Activated naive CD8-positive, alpha-beta T cell treated with anti-CD3 and anti-CD28 coated beads for 36 hours (primary cell): ENCODE measurements at places on chromosomes 7 and 10.

DNA sequence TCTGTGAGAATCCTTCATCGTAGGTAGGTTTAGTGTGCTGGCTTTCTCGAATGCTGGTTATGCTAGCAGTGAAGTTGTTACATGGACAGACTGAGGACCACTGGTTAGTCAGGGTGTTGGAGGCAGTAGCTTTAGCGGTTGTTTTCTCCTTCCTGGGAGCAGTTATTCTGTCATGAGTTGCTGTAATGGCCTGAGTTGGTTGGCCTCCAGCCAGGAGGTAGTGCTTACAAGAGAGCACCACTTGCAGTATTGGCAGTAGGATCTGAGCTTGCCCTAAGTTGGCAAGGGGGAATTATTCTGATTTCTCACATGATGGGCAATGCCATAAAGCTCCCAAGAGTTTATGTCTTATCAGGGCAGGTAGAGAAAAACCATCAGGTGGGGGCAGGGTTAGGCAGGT lies 58.0 kb downstream of the IPMK start:
- DNase-seq = no peak

- no peak for DNase-seq
These were observed 20.3 kb downstream of the CFAP46 start for GRCh38 chr10:132921818-132922807.

GRCh38 chr10:44316922-44317215 lies 68.0 kb downstream of the CXCL12 start:
- no peak for DNase-seq

DNA sequence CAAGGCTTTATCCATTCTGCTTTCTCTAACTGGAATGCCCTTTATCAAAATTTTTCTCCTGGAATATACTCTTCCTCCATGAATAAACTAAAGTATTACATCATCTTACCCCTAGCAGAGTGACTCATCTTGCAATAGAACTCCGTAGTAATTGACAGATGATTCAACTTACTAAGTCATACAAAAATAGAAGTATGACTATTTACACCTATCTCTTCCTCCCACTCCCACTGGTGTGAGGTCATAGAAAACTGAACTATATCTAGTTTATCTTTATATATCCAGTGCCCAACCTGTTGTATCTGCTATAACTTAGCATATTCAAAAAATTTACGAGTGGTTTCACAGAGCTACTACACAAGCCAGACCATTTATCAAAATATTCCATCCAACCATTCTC lies 26.1 kb downstream of the ABCB1 start:
- DNase-seq = no peak

DNA sequence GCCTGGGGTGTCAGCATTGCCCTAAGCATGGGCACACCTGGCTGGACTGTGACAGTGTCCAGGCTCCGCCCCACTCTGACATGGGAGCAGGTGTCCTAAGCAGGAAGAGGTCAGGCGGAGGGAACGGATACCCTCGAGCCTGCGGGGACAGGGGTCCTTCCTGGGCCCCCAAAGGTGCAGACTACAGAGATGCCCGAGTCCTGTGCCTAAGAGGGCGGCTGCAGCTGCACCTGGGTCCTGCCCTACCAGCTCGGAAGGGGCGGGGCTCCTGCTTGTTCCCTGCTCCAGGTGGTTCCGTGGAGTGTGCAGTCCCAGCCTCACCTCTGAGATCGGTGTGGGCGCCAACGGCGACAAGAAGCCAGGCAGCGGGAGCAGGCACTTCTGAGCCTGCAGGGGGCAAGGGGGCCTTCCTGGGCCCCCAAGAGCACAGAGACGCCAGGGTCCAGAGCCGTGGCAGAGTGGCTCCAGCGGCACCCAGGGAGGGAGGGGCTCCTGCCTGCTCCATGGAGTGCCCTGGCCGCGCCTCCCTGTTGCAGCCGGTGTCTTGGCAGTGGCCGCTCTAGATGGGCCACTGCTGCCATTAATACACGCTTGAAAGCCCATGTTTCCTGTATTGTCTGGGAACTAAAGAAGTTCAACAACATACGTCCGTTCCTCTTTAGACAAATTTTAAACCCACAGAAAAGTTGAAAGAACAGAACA lies 64.5 kb upstream of the CACNA2D1 start:
- no peak for DNase-seq

DNA sequence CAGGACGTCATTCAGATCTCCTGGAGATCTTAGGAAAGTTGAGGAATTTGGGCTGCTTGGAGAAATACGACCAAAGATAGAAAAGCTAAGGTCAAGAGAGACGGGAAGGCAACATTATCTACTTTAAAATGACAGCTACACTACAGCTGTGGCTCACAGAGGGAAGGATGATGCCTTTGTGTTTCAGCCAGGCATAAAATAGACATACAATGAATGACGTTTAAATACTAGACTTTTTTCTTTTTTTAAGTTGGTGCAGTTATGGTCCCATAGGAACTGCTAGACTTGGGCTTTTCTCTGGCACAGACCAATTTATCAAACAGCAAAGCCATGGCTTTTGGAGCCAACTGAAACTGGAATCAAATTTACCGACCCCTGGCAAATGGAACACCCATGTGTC lies 164.8 kb downstream of the MAGI2 start:
- DNase-seq = no peak

- no peak for DNase-seq
These were observed 546.0 kb upstream of the FZD8 start for GRCh38 chr10:36188080-36188453.

DNA sequence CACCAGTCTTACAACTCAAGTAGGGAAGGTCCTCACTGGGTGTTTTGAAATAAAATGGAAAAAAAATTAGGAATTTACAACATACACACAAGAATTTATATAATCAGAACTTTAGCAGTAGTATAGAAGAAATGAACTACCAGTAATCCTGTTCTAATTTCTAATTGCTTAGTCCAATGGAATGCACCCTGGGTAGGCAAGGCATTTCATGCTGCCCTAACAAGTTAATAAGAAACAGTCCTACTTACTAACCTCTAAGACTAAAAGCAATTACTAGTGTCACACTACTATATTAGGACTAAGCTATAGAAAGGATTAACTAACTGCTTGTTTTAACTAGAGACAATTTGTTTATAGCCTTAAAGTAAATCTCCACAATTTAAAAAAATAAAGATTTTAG lies 158.1 kb downstream of the BTAF1 start:
- DNase-seq = no peak

DNA sequence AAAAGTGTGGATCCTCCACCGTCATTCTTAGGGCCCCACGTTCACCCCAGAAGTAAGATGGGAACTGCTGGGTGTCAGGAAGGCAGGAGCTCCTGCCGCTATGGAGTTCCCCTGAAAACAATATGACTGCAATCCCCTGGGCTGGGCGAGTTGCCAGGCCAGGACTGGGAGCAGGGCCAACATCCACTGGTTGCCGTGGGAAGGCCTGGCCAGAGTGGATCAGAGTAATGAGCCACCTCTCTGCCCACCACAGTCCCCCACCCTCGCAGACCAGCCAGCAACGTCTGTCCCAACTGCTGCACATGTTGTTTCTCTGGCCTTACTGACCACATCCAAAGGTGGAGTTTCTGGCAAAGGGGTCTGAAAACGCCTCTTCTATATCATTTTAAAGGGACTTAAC lies 86.6 kb downstream of the STRA8 start:
- no peak for DNase-seq

DNA sequence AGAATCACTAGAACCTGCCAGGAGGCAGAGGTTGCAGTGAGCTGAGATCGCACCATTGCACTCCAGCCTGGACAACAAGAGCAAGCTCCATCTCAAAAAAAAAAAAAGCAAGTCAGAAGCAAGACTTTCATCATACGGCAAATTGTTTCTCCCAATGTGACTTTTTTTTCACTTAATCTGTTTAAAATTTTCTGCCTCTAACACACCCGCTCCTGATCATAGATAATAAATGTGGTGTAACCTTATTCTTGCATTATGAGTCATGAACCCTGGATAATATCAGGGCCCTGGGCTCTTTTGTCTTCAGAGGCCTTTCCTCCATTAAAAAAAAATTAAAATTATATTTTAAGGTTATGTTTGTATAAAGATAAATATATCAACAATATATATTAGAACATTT lies 111.4 kb upstream of the JCAD start:
- DNase-seq = no peak

DNA sequence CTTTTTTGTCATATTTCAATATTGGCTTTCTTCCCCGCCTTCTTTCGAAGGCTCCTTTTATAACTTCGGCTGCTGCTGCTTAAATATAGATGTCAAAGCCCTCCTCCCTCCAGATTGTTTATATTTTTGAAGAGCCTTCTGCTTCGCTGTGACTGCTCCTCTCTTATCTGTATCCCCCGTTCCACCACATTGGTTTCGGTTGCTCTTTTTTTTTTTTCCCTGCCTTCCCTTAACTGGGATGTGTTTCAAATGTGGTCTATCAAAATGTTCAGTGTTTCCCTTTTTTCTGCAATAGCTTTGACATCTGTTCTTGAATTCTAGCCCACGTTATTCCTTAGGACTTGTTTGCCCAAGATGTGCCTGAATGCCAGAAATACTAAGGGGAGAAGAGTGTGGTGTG lies 96.4 kb downstream of the CUX1 start:
- DNase-seq = no peak

DNA sequence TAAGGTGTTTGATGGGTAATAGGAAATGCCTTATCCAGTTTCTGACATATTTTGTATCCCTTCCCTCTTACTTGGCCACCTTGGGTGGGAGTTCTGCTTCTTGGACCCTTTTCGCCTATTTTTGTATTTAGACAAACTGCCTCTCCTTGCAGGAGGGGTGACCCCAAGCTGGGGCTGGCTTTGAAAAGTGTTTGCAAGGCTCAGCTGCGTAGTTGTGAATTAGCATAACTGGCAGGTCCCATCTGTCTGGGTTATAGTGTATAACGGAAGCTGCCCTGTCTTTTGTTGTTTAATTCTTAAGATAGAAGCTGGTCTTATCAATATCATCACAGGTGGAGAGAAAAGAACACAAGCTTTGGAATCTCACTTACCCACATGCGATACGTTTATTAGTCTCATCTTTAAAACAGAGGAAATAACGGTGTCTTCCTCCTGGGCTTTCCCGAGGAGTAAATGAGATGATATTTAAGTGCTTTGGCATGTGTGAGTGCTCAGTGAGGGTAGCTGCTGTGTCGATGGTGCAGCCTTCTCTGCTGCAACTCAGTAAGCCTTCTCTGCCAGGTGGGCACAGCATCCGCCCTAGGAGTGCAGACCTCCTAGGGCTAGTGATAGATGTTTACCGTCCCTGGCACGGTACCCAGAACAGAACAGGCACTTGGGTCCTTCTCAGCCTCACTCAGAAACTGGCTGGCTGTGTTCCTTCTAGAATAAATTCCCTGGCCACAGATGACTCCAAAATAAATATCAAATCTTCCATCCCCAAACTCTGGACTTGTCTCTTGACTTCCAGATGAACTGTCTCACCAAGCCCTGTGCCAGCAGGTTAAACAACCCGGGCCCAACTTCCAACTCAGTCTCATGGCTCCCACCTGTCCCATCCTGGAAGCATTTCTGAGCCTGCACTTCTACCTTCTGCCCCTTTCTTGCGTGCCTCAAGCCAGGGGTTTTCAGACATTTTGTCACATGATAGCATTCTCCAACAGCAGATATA lies 227.3 kb downstream of the GFRA1 start:
- no peak for DNase-seq

DNA sequence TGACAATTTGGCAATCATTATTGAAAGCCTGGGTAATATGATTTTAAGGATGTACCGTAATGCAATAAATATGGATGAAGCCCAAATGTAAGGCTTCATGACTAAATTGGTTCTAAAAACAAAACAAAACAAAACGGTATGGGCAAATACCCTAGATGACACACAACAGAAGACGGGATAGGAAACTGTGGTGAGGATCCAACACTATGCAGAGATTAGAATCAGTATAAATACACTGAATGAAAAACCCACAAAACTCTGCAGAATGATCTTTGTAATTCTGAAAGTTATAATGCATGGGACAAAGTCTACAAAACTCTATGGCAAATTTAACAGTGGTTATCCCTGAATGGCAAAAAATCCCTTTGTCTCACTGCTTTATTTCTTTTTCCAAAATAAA lies 57.6 kb downstream of the MALSU1 start:
- DNase-seq = no peak

DNA sequence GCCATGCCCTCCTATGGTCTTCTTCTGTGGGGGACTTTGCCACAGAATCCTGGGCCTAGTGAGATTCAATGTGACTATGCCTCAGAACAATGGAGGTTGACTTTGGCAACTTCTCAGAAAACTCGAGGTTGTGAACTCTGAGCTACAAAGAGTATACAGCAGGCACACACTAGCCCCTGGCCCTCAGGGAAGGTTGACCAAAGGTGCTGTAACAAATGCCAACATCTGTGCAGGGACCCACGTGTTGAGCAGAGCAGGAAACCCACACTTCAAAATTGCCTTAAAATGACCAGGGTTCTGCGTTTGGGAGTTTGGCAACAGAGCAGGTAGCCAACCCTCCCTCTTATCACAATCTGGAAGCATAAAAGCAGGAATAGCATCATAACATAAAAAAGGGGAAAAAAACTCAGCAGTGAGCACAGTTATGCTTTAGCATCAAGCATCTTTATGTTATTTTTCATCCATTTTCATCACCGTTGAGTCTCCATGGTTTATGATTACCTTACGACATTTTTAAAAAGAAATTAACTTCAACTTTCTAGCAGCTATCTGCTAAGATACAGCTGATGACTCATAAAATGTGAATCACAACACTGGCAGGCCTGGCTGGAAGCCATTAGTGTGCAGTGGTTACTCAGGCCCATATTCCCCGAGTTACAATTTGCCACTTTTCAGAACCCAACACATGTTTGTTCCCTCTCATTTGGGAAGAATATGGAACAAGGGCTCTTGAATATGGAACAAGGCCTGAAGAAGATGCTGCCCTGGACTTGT lies 11.1 kb downstream of the PRLHR start:
- DNase-seq = no peak

GRCh38 chr10:58996063-58996462 lies 180.4 kb upstream of the PHYHIPL start:
- DNase-seq = no peak

DNA sequence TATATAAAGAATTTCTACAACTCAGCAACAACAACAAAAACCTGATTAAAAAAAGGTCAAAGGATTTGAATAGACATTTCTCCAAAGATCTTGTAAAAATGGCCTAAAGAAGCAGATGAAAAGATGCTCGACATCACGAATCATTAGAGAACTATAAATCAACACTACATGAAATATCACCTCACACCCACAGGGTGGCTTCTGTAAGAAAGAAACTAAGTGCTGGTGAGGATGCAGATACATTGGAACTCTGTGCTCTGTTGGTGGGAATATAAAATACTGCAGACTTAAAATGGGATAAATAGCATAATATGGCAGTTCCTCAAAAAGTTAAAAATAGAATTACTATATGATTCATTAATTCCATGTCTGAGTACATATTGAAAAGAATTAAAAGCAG lies 38.3 kb upstream of the CDCA7L start:
- no peak for DNase-seq

- no peak for DNase-seq
These were observed 25.7 kb upstream of the FAM180A start for GRCh38 chr7:135774284-135774683.

DNA sequence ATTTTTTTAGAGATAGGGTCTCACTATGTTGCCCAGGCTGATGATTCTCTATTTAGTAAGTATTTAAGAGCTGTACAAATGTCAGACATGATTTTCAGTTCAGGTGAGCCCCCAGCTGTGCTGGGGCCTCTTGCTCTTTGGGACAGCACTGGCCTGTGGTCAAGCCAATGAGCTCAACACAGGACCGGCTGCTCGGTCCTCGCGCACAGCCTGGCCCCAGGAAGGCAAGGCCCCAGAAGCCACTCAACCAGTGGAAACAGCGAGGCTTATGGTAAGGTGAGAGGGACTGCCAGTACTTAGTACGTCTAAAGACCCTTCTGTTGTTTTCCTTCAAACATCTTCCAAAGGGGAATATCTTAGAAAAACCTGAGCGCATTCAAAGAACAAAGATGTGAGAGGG lies 211.8 kb downstream of the SKIDA1 start:
- DNase-seq = no peak

- no peak for DNase-seq
These were observed 56.3 kb upstream of the CYP2C8 start for GRCh38 chr10:95125582-95125981.
